GM23338 (cell line): ENCODE measurements at places on chromosomes 12 and 14.

DNA sequence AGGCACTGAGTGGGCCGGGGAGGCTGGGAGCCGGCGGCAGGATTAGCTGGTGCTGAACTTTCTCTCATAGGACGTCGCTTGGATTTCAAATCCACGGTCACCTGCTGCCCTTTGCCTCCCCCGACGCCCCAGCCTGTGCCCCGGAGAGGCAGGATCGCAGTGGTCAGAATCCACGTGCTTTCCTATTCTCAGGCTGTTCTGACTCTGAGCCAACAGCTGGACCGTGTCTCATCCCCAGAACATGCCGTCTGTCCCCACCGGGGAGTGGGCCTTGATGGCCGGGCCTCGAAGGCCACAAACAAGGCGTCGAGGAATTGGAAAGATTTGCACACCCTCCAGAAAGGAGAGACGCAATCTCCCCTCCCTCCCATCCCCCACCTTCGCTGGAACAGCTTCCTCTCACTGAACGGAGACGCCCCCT is 18.5 kb upstream of the MLXIP start:
- no peaks in the 10 kb centered on the region for H3K27me3 ChIP-seq
- no peaks in the 10 kb centered on the region; the same call in 1 of the 2 replicates for H3K36me3 ChIP-seq
- no peak for DNase-seq

- H3K27ac ChIP-seq, result no peak overlapping the region
- no peak overlapping the region for H3K4me3 ChIP-seq
- no peaks in the 10 kb centered on the region for H3K36me3 ChIP-seq
- no peak for DNase-seq
- no peaks in the 10 kb centered on the region for H3K4me1 ChIP-seq
- H3K27me3 ChIP-seq, result no peaks in the 10 kb centered on the region
Measured at GRCh38 chr14:62001963-62002362, 239.7 kb downstream of the SNAPC1 start.

DNA sequence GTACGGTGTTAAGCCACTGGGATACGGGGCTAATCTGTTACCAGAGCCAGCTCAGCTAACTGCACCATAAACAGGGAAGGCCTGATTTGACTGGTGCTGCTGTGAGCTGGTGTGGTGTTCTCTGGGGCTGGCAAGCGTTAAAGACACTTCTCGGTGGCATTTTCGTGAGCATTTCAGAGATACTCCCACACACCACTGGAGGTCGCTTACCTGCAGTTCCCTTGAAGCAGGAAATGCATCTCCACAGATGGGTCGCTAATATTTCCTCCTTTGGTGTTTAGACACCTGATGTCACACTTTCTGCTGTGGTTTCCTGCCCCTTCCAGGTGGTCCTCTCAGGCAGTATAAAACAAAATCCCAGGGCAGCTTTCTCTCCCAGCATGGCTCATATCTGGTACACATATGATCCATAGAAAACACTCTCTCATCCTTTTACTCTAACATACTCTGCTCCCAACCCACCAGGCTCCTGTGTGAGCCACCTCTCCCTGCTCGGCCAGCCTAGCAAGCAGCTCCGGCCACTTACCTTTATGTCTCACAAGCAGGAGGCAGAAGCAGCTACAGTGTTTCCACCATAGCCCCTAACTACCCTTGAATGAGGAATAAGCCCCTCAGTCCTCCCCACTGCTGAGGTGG is 129.9 kb upstream of the GRIN2B start:
- no peaks in the 10 kb centered on the region for H3K27me3 ChIP-seq
- no peak overlapping the region for H3K4me3 ChIP-seq
- H3K36me3 ChIP-seq, result no peaks in the 10 kb centered on the region
- H3K27ac ChIP-seq, result no peak overlapping the region

DNA sequence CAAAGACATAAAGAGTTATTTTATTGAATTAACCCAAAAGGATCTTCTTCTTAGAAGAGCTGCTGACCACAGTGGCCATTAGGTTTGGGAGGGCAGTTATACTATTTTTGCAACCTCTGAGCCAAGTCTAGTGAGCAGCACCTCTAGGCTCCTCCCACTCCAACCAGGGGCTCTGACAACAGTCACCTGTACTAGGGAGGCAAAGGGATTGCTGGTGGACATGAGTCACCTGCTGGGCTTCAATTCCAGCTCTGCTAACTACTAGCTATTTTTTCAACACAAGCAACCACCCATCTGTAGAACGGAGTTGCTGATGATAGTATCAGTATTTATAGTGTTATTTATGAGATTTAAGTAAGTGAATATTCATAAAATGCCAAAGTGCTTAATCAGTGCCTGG is 166.0 kb downstream of the KLHL28 start:
- H3K36me3 ChIP-seq, result no peaks in the 10 kb centered on the region
- H3K4me3 ChIP-seq, result no peak overlapping the region

GRCh38 chr14:71119075-71119474 is 211.8 kb downstream of the PCNX1 start:
- no peak for DNase-seq
- no peak overlapping the region for H3K4me3 ChIP-seq
- H3K36me3 ChIP-seq, result no peaks in the 10 kb centered on the region

- H3K36me3 ChIP-seq, result no peaks in the 10 kb centered on the region
- no peak for DNase-seq
- no peaks in the 10 kb centered on the region for H3K4me1 ChIP-seq
- no peaks in the 10 kb centered on the region for H3K27me3 ChIP-seq
- no peak overlapping the region for H3K4me3 ChIP-seq
Measured at GRCh38 chr12:106871477-106871876, 84.2 kb upstream of the TMEM263 start.

DNA sequence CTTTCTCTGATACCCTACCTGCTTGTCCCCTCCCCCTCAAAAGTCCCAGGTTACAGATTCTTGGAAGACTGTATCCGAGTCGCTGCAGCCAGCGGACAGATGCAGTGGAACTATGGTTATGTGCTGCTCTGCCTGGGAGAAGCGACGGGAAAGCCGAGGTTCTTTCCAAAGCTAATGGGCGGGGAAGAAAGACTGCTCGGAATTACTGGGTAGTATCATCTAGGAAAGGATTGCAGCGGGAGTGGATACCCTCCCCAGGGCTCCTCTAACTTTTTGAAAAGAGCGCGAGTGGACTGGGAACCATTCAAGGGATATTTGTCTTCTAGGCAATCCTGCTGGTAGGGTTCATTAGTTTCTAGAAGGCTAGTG is 1.4 kb downstream of the PTHLH start:
- H3K27me3 ChIP-seq, result peaks cover 98% of the 10 kb centered on the region
- no peak overlapping the region for H3K27ac ChIP-seq
- H3K4me3 ChIP-seq, result peak overlapping the region; percentile 60
- no peaks in the 10 kb centered on the region for H3K36me3 ChIP-seq
- peak; percentile 68 for DNase-seq
